Stimulated activated CD8-positive, alpha-beta memory T cell treated with anti-CD3 and anti-CD28 coated beads, Interleukin-4, amount 100 ng/mL, for 4 hours (primary cell): ENCODE measurements at places on chromosomes 5 and 9.

DNA sequence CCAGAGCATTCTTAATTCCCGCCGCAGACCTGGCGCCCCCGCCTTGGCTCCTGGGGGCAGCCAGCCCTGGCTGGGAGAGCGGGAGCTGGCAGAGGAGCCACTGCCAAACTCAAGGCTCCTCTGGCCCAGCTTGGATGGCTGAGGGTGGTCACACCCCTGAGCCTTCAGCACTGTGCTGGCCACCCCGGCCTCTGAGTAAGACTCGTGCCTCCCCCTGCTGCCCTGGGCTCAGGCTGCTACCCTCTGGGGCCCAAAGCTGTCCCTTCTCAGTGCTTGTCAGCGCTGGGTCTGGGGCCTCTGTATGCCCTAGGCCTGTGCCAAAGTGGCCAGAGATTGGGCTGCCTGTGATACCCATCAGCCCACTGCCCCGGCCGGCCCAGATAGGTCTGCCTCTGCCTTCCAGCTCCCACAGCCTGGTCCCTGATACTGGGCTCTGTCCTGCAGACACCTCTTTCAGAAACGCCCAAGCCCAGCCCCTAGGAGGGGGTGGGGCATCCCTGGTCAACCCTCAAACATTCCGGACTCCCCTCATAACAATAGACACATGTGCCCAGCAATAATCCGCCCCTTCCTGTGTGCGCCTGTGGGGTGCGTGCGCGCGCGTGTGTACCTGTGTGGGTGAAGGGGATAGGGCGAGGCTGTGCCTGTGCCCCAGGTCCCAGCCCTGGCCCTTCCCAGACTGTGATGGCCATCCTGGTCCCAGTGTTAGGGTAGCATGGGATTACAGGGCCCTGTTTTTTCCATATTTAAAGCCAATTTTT, 4.4 kb upstream of the PRR7 start:
- no peak for DNase-seq

DNA sequence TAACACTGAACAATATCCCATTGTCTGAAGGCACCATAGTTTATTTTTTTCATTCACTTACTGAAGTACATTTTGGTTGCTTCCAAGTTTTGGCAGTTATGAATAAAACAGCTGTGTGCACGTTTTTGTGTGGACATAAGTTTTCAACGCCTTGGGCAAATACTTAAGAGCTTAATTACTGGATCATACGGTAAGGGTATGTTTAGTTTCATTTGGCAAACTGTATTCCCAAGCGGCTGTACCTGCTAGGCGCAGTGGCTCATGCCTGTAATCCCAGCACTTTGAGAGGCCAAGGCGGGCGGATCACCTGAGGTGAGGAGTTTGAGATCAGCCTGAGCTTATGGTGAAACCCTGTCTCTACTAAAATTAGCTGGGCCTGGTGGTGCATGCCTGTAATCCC, 63.7 kb upstream of the FAM120A start:
- DNase-seq = no peak

DNA sequence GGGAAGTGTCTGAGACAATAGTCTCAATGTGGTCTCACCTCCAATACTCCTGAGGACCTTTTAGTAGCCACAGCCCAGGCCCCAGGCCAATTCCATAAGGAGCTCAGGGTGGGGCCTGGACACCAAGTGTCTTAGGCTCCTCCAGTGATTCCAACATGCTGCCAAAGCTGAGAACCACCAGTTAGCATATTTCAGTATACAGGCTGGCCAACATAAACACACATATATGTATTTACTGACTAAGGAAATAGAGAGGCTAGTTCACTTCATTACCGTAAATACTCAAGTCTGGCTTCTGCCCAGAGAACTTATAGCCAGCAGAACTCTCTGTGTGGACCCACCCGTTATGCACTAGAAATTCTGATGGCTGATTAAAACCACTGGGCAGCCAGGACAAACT, 24.1 kb downstream of the S1PR3 start:
- DNase-seq = no peak

GRCh38 chr9:80605793-80606192, 1034.0 kb downstream of the TLE4 start:
- no peak for DNase-seq

GRCh38 chr9:132129535-132129934, 32.3 kb upstream of the NTNG2 start:
- DNase-seq = no peak

DNA sequence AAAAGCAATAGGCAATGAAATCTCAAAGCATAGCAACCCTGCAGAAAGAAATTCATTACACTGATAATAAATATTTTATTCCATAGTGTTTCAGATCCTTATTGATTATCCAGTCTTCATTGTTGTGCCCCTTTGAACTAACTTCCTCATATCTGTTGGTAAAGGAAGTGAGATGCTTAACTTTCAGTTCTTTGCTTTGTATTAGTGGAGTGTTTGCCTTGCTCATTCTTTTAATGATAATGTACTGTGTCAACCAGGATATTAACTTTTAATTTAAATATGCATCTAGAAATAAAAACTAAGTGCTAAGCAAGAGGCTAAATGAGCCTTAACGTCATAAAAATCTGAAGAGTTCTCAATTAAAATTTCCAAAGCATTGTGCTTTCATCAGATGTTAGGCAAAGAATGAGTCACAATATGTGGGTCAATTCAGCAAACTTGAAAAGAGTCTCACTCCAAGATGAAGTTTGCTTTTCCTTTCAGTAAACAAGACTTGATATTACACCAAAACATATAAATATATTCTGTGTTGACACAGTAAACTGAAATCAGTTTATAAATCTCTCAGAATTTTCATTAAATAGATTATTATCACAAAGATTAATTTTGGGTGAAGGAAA, 105.9 kb downstream of the GIN1 start:
- no peak for DNase-seq

DNA sequence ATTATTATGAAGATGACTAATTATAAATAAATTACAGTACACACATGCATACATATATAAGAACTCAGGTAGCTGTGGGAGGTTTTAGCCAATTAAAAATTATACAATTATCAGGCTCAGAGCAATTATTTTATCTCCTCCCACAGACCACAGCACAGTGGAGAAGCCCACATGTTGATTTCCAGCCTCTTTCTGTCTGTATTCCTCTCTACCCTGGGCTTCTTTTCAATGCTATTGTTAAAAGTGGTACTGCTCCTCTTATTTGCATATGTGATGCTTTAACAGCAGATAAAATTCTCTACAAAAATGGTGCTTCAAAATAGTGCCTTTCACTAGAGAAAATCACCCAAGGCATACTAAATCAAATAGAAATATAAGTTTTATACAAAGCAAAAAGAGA, 218.7 kb downstream of the NFIB start:
- DNase-seq = no peak
